ENCODE measurements at places on chromosomes 7 and 10.

GRCh38 chr10:70786799-70787415, 1.7 kb upstream of the TBATA start:
- DNase-seq = peak; percentile 38

DNA sequence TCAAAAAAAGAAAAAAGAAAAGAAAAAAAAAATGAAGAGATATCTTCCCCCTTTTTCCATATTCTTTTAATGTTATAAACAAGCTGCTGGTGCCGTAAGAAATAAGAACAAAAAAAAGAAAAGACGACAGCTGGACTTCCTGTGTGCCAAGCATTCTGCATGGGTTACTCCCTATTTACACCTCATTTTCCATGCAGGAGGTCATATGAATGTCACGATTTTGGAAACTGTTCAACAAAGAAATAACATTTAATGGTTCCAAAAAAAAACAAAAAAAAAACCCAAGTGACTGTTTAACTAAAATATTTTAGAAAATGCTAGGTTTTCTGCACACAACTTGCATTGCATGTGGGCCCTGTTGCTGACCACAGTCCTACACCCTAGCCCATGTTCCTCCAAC, 159.3 kb downstream of the TNS3 start:
- DNase-seq = no peak

- no peak for DNase-seq
Observed at GRCh38 chr7:1985042-1985441, 247.7 kb downstream of the MAD1L1 start.

GRCh38 chr7:158291998-158292397, 295.6 kb downstream of the PTPRN2 start:
- DNase-seq = no peak

- no peak for DNase-seq
Observed at GRCh38 chr7:87234949-87235348, 15.4 kb upstream of the TMEM243 start.

DNA sequence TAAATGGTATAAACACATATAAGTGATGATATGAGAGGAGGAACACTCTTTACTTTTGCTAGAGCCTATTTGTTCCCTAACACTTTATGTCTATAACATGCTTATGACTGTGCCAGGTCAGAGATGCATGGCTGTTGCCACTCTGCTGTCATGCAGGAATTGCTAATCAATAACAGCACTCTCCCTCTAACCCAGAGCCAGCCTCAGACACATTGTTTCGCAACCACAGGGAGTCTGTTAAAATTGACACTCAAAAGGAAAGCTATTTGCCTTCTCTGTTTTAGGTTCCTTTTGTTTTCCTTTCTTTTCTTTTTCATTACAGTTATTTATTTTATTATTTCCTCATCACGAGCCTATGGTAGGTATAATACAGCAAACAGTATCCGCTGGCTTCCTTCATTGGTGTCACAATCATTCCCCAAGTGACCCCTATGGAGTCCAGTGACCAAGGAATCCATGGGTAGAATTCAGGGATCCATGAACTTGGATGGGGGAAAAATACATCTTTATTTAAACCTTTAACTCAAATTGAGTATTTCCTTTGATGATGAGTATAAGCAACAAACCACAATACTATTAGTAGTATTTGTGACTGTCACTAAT, 6.8 kb downstream of the PON2 start:
- no peak for DNase-seq

DNA sequence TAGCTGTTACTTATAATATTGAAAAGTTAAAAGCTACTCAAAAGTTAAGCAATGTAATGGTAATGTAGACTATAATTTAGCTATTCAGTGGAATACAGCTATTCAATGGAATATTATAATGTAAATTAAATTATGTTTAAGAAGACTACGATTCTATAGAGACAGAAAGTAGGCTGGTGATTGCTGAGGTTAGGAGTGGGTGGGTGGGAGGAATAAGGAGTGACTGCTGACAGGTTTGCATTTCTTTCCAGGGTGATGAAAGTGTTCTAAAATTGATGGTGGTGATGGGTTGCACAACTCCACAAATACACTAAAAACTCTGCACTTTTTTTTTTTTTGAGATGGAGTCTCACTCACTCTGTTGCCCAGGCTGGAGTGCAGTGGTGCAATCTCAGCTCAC, 21.4 kb downstream of the DENND2A start:
- no peak for DNase-seq

DNA sequence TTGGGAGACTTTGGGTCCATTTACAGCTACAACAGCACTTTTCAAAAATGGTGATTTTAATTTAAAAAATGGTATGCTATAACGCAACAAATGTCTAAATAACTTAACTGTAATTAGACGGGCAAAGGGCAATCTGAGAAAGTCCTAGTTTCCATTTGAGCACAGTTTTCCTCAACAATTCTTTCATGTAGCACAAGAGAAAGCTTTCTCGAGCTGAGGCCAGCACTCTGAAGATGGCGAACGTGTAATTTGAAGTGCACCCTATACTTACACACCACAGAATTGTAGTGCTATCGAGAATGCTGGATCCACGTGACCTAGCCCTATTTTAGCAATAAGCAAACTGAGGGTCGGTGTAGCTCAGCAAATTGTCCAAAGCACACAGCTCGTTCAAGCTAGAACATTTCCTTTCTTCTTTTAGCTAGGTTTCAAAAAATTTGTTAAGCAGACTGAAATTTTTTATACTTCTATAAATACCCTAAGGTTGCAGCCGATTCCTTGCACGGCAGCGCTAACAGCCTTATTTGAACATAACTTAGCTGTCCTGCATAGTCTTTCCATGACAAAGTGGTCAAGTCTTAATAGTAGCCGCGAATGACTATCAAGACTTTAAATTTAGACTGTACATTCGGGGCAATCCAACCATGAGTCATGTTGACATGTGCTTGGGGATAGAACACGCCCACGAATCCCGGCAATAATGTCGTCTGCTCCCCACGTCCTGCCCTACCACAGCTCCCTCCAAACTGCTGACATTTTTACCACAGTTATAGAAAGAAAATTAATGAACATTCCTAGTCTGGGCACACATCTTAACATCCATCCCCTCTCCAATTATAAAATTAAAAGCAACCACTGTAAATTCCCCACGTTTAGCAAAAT, 10.0 kb downstream of the KLF6 start:
- peak; percentile 92 for DNase-seq

DNA sequence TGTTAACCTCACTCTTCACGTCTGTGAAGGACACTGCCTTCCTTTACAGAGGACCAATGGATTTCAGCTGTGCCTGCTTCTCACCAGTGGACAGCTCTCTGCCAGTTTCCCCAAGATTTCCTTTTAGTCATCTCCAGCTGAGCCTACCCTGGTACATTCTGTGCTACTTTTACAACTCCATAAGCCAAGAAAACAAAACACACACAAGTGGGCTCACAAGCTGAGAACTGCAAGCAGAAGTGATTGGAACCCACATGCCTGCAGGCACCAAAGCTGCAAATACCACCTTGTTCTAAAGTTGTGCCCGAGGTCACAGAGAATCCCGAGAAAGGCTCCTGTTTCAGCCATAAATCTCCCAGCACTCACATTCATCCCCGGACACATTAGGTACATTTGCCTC, 636.8 kb downstream of the PHTF2 start:
- no peak for DNase-seq

DNA sequence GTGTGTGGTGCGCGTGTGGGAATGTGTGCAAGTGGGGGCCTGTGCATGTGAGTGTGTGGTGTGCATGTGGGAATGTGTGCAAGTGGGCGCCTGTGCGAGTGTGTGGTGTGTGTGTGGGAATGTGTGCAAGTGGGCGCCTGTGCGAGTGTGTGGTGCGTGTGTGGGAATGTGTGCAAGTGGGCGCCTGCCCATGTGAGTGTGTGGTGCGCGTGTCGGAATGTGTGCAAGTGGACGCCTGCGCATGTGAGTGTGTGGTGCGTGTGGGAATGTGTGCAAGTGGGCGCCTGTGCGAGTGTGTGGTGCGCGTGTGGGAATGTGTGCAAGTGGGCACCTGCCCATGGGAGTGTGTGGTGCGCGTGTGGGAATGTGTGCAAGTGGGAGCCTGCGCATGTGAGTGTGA, 232.2 kb downstream of the FANK1 start:
- DNase-seq = no peak

DNA sequence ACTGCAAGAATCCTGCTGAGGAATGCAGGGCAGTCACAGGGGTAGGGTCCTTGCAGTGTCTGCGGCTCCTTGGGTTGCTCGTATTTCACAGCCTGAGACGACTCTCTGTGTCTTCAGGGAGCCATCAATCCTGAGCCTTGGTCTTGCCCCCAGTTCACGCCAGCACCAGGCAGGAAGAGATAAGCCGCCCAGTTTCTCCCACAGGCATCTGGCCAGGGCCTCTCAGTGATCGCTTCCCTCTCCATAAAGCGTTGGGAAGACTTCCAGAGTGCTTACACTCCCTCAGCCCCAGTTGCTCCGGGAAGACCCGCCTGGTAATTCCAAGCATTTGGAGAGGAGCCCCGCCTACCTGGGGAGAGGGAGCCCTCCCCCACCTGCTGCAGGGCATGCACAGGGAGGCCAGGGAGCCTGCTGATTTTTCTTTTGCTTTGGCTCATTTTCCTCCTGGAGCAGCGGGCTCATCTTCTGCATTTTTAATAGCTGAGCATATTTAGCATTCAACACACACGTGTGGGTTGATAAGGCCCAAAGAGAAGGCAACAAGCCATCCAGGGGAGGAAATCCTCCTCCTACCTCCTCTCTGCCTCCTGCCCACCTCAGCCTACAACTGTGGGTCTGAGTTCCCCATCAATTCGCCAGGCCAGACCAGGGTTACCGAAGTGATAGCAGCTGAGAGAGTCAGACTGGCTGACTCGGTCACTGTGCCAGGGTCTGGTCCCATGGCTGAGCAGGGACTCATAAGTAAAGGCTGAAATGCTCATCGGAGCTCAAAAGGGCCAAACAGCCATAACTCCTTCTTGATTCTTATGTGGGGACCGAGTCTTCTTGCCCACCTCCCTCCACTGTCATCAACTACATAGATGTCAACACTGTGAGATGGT, 74.4 kb upstream of the EFCAB10 start:
- no peak for DNase-seq

DNA sequence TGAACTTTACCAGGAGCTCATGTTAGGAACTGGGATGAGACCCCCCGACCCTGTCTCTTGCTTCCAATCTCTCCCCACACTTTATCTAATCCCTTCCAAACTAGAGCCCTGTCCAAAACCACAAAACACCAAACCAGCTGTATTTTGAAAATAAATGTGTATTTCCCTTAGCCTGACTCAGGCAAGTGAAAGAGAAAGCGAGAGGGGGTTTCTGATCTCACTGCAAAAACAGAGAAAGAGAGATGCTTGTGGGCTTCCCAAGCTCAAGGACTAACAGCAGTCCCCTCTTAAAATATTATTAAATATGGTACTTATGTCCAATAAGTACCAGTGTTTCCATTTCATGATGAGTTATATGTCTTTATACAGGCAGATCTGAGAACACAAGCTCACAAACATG, 122.0 kb downstream of the AGMO start:
- no peak for DNase-seq

- DNase-seq = no peak
Observed at GRCh38 chr7:140235114-140235513, 58.3 kb upstream of the KDM7A start.

- no peak for DNase-seq
Observed at GRCh38 chr7:36005293-36005692, 147.8 kb upstream of the EEPD1 start.

- peak; percentile 62 for DNase-seq
Observed at GRCh38 chr10:69789164-69789576, 12.5 kb upstream of the COL13A1 start.

- peak; percentile 51 for DNase-seq
Observed at GRCh38 chr7:17530741-17531421, 232.4 kb downstream of the AHR start.

DNA sequence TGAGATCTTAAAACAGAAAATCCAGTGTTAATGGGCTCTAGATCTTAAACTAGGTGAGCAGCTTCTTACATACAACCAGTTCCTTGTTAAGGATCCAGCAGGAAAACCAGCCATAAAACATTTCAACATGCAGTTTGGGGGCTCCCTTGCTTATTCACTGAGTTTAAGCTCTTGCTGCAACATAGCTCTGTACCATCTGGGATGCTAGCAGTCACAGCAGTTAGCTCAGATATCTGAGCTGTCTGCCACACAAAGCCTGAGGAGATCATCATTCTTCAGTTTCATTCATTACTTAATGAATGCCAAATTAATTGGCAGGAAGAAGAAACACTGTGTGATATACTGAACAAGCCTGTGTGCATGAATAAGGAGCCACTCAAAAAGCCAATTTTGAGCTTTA, 62.8 kb downstream of the PODXL start:
- no peak for DNase-seq

DNA sequence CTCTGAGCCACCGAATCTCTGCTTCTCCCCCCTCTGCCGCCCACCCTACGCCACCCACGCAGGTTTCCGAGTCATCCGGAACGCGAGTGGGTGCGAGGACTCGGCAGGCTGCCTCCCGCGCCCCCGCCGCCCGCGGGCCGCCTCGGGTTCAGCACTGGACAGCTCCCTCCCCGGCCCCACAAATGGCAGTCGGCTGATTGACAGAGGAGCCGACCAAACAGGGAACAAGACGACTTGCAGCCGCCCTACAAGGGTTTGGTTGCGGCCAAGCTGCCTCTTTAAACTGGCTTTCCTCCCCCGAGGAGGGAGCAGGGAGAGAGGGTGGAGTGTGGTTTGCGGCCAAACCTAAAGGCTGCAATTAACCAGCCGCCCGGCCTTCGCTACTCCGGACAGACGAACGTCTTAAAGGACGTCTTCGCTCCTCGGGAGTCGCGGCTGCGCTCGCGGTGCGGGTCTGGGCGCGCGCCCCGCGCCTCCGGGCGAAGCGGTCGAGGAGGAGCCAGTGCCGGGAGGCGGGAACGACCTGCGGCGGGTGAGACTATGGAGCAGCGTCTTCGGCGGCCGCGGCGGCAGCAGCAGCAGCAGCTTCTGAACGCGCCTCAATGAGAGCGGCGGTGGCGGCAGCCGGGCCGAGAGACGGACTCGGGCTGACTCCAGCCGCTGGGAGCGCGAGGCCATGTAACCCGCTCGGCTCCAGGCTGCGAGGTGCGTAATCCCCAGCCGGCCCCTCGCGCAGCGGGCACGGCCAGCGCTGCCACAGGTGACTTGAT, at the start of gene GPR158:
TSS of gene GPR158 (plus strand) at position 541 of the 770 bp plus-strand sequence. CDS start 420 bp downstream, outside the sequence.
- peak; percentile 95 for DNase-seq

DNA sequence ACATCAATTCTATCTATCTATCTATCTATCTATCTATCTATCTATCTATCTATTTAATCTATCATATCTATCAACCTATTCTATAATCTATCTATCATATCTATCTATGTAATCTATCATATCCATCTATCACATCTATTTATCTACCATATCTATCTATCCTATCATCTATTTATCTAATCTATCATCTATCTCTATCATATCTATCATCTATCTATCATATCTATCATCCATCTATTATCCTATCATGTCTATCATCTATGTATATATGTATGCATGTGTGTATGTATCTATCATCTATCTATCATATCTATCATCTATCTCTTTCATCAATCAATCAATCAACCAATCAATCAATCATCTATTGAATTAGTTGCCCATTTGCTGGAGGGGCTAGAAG, 159.3 kb upstream of the GALNT17 start:
- DNase-seq = no peak

GRCh38 chr10:123807444-123808035, 84.1 kb downstream of the CPXM2 start:
- no peak for DNase-seq

GRCh38 chr10:120477021-120477742, 20.2 kb downstream of the PLPP4 start:
- peak; percentile 82 for DNase-seq

- no peak for DNase-seq
Observed at GRCh38 chr7:2817456-2817855, 26.7 kb downstream of the GNA12 start.

All from astrocyte of the spinal cord (primary cell).